ENCODE measurements at places on chromosomes 1 and 21.

- DNase-seq: no peak
These were observed 239.2 kb upstream of the RAB4A start for GRCh38 chr1:229031481-229032341.

DNA sequence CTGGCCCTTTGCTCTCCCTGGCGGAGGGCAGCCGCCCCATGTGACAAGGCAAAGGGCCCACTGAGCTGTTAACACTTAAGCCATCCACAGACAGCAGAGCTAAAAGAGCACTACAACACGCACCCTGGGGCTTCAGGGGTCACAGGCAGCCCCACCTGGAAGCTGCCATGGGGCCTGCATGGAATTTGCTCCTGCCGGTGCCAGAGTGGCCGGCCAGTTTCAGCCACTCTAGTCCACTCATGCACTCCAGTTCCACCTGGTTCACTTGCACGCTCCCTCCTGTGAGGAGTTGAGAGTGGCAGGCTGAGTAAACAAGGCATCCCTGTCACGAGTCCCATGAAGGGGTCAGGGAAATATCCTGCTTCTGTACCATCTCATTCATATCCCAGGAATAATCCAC is 55.3 kb downstream of the RIMS3 start:
- DNase-seq: no peak

DNA sequence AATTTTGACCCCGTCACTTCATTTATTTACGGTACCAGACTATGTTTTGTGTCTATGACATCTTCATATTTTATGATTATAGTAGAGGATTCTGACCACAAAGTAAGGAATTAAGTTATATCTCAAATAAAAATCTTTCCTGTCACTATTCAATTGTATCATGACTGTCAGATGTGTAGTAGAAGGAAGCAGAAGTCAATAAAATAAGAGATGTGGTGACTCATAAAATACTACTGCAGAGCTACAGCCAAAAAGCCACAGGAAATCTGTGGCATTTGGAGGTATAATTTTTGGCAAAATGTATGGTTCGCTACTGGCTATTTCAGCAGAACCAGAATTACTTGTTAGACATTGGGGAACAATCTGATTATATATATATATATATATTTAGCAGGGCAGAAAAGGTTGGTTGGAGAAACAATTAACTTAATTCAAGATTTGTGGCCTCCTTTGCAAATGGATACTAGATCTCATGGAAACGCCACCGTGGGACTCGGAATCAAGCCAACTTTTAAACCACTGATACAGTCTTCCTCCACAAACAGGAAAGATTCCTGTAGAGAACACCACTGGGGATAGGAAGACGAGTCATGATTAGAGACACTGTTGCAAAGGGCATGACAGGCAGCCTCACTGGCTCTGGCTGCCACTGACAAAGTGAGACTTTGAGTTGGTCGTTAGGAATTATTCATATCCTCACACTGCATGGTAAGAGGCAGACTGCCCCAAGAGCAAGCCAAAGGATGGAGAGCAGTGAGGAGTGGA is 5.1 kb downstream of the FCRL2 start:
- DNase-seq: no peak

GRCh38 chr1:40774266-40774998 is 9.2 kb upstream of the KCNQ4 start:
- DNase-seq: peak; percentile 51

DNA sequence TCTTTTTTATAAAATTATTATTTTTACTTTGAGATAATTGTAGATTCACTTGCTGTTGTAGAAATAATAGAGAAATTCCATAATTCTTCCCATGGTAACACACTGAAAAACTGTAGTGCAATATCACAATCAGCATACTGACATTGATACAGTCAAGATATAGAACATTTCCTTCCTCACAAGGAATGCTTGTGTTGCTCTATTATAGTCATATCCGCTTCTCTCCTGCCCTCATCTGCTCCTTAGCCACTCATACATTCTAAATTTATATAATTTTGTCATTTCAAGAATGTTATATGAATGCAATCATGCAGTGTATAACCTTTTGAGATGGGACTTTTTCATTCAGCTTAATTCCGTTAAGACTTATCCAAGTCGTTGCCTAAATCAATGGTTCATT is 320.2 kb downstream of the BARHL2 start:
- no peak for DNase-seq

All from central memory CD4-positive, alpha-beta T cell (primary cell).